Activated CD4-positive, CD25-positive, alpha-beta regulatory T cell treated with anti-CD3 and anti-CD28 coated beads, Interleukin-2, amount 50 U/mL, for 72 hours (primary cell): ENCODE measurements at places on chromosomes 4 and X.

DNA sequence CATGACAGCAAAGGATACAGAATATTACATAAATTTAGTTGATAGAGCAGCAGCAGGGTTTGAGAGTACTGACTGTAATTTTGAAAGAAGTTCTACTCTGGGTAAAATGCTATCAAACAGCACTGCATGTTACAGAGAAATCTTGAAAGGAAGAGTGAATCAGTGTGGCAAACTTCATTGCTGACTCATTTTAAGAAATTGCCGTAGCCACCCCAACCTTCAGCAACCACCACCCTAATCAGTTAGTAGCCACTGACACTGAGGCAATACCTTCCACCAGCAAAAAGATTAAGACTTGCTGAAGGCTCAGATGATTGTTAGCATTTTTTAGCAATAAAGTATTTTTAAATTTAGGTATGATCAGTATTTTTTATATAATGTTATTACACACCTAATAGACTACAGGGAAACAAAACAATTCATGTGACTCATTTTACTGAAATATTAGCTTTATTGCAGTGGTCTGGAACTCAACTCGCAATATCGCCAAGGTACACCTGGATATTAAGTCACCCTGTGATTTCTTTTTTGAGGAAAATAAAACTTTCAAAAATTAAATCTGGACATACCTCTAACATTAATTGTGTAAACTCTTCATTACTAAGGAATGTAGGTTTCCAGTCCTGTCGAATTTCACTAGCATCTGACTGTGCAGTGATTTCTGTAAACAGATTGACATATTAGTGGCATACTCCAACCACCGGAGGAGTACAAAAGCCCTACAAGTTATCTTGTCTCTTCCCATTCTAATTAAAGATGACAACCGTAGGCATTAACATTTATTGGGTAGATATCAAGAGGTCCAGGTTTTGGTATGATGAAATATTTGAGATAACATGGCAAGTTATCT is 71.1 kb downstream of the CLOCK start:
- DNase-seq, result no peak

- no peak for DNase-seq
Observed at GRCh38 chr4:38400946-38401345, 263.1 kb upstream of the KLF3 start.

DNA sequence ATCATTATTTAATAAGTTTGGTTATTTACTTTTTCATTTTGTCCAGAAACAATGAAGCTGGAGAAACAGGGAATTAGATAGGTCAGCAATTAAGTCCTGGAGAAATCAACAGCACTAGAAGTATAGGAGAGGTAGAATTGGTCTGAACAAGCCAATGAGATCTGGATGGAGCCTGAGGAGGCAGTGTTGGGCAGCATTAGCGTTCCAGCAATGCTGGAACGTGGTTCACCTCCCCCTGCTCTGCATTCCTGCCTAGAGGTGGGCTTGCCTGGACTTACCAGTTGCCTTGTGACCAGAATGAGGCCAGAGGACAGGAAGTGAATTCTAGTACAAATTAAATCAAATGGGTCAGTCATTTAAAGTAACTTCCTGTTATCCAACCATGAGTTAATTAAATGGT is 4.6 kb downstream of the RASSF6 start:
- DNase-seq, result no peak

- DNase-seq, result no peak
Observed at GRCh38 chr4:71304289-71304850, 34.5 kb upstream of the SLC4A4 start.

- no peak for DNase-seq
Observed at GRCh38 chrX:97167333-97167732, 283.6 kb downstream of the RPA4 start.

- DNase-seq, result no peak
Observed at GRCh38 chr4:54085284-54085683, 14.7 kb upstream of the GSX2 start.

GRCh38 chrX:107632346-107632745 is 4.0 kb downstream of the PRPS1 start:
- DNase-seq, result no peak

DNA sequence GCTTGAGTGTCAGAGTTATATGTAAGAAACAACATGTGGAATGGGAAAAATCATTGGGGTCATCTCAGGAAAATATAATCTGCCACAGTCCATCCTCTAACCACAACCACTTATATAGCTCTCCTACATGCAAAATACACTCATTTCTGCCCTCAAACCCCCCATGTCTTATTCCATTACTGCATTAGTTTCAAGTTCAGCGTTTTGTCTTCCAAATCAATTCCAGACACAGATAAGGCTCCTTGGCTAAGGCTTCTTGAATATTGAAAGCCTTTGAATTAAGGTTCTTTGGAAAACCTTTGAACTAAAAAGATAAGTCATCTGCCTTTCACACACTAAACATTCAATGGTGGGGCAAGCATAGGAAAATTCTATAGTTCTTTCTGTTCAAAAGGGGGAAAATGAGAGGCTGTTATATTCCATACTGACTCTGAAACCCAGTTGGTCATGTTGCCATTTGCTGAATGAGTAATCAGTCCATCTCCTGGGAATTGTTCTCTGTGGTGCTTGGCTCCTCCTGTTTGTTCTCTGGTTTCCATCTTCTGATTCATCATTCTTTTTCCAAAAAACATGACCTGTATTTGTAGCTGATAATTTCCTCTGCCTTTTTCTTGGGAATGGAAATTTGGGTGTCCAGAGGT is 218.7 kb downstream of the BMPR1B start:
- DNase-seq, result no peak

DNA sequence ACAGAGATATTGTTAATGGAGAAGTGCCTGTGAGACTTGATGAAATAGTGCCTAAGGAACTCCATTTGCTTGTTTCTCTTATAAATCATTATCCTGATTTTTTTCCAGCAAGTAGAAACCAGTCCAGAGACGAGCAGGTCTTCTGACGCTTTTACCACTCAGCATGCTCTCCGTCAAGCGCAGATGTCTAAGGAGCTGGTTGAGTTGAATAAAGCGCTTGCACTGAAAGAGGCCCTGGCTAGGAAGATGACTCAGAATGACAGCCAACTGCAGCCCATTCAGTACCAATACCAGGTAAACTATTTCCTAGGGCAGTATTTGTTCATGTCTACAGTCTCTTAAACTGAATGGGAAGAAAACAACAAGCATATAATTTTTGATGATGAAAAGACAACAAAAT is 63.6 kb downstream of the KIF4A start:
- no peak for DNase-seq

DNA sequence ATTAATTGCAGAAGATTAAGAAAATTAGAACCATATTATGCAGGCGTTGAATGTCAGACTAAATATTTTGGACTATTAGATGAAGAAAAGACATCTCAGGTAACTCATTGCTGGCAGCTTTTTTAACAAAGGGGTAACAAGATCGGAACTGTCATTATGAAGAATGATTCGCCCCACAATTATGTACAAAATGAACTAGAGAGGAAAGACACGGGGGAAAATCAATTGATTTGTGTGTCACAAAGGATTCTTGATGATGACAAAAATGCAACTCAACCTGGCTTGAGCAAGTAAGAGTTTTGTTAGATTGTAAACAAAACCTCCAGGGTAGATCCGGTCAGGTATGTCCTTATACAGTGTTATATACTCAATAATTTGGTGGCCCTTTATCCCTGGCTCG is 12.5 kb upstream of the DCLK2 start:
- DNase-seq, result no peak

- no peak for DNase-seq
Observed at GRCh38 chrX:16658284-16658683, 8.3 kb downstream of the S100G start.
